Stimulated activated CD8-positive, alpha-beta memory T cell treated with anti-CD3 and anti-CD28 coated beads, Interleukin-2, amount 100 ng/mL, for 1 hour (primary cell): ENCODE measurements at places on chromosomes 4 and X.

GRCh38 chrX:80876877-80877276 lies 67.2 kb upstream of the BRWD3 start:
- no peak for DNase-seq

DNA sequence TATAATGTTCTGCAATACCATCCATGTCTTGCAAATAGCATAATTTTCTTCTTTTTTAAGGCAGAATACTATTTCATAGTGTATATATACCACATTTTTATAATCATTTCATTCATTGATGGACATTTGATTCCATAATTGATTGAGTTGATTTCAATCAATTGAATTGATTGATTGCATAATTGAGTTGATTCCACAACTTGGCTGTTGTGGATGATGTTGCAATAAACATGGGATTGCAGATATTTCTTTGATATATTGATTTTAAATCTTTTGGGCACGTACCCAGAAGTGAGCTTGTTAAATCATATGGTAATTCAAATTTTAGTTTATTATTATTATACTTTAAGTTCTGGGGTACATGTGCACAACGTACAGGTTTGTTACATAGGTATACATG lies 232.8 kb downstream of the GALNTL6 start:
- DNase-seq, result no peak

- no peak for DNase-seq
Observed at GRCh38 chr4:157170321-157170720, 50.2 kb upstream of the GRIA2 start.

DNA sequence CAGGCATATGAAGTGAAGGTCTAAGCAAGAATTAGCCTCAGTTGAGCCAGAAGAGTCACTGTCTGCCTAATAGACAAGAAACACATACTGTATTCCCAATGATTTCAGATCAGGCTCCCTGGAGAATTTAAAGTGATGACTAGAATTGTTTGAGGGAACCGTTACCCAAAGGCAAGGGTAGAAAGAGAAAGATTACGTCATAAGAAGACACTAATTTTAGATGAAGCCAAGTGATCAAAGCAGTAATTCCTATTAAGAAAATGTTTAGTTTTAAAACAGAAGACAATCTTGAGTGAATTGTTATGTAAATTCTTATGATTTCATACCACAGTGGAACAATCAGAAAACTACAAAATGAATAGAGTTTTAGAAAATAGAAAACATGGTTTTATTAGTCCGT lies 194.5 kb upstream of the ARSJ start:
- DNase-seq, result no peak

DNA sequence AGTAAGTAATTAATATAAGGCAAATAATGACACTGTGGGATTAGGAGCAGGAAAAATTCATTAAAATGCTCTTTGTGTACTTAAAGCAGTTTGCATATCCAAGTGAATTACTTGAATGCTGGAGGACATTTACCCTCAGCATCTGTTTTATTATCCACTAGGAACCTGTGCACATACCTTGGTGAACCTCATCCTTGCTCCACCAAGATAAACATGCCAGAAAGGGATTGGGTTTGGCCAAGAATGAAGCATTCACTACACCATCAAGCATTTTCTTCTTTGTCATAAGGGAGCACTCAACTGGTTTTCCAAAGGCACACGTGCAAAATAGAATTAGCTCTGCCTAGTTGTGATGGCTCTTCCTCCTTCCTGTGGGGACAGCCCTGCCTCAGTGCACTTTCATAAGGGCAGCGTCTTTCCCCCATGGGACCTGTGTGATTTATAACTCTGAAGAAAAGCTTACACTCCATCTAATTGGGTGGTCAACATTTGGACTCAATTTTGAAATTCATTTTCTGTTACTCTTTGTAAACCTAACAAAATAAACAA lies 291.7 kb downstream of the USP46 start:
- no peak for DNase-seq
